ENCODE measurements at places on chromosomes 7 and 10.

DNA sequence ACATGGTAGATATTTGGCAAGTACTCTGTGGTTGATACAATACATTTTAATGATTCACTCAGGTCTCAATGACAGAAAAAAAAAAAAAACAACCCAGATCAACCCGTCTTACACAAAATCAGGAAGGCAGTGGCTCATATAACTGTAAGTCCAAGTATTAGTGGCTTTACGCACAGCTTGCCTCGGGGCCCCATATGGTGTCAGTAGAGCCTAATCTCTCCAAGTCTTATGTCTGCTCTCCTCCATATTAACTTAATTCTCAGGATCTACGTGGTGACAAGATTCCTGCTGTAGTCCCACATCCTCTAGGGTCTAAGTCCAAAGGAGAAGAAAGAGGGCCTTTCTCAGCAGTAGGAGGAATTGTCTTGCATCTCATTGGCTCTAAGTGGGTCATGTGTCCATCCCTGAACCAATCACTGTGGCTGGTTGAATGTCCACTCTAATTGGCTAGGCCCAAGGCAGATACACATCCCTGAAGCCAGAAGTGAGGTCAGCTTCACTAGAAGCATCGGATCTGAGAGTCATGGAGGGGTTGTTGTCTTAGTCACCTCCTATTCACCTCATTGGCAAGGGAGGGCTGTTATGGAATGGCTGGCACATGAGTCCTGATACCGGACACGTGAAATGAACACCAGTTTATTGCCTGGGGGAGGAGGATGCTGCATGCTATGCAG lies 20.5 kb upstream of the PLPP4 start:
- DNase-seq: no peak

DNA sequence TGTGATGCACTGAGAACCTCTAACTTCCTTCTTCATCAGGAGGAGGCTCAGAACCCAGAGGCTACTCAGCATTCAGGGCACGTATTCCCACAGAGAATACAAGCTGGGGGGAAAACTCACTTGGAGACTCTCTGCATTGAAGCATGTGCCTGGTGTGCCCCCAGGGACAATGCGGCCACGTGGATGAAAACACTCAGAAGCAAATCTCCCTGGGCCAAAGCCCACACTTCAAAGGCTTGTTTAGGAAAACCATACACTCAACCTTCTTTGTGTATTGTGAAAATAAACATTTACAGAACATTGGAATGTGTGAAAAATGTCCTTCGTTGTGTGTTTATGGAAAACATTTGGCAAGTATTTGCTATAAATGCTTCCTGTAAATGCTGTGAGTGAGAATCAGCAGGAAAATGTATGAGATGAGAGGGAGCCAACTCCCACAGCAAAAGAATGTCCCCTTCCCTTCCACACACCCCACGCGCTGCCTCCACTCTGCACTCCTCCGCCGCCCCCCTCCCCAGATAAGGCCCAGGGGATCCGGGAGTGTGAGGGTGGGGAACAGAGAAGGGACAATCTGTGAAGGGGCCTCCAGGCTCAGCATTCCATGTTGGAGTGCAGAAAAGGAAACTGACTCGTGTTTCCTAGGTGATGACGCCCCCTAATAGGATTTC lies 339.5 kb downstream of the ELMO1 start:
- DNase-seq: no peak

- DNase-seq: no peak
Measured at GRCh38 chr7:81926154-81926553, 156.3 kb upstream of the HGF start.

DNA sequence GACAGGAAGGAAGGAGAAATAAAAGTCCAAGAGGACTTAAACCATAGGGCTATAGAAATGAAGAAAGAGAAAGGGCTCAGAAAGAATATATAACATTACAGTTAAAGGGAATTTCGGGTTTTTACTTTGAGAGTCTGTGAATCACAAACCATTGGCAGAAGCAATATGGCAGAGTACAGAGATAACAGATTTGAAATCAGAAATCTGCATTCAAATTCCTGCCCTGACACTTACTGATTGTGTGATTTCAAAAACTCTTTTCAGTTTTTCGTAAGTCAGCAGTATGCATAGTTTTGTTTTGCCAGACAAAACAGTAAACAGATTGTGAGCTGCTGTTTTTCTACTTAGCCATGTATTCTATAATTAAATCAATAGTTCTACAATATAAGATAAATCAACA lies 8.2 kb downstream of the JMJD1C start:
- DNase-seq: no peak

GRCh38 chr7:143929224-143929920 lies 5.7 kb upstream of the OR2F2 start:
- peak; percentile 36 for DNase-seq

GRCh38 chr7:69665369-69665768 lies 67.1 kb downstream of the AUTS2 start:
- no peak for DNase-seq

DNA sequence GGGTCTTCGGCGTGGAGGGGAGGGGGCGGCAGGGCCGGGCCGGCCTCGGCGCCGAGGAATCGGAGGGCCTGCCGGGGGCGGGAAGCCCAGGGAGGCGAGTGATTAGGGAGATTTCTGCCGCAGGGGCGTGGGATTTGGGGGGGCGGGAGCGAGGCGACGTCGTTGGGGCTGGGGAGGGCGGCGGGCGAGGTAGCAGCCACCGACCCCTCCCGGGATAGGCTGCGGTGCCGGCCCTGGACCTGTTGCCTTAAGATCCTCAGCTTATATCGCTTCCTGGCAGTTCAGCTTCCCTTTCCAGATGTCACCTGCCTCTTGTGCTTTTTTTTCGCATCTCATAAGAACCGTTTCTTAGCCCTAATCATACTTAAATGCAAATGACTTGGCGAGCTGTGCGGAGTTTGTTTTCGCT lies 655 bp downstream of the LMTK2 start:
- peak; percentile 22 for DNase-seq

DNA sequence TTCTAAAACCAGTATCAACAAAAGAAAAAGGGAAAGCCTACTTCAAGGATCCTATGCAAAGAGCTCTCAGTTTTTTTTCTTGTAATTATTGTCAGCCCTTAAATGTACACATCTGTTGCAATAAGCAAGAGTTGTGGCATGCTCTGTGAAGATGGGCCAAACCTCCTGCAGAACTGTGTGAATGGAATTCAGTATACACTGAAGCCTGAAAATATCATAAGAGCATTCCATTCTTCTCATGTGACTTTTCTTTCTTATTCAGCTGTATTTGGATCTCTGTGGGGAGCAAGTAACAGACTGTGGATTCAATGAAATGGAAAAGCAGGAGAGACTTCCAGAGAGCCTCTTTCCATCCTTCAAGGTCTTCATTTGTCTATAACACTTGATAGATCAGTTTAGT lies 130.7 kb downstream of the SAMD9 start:
- DNase-seq: peak; percentile 38

DNA sequence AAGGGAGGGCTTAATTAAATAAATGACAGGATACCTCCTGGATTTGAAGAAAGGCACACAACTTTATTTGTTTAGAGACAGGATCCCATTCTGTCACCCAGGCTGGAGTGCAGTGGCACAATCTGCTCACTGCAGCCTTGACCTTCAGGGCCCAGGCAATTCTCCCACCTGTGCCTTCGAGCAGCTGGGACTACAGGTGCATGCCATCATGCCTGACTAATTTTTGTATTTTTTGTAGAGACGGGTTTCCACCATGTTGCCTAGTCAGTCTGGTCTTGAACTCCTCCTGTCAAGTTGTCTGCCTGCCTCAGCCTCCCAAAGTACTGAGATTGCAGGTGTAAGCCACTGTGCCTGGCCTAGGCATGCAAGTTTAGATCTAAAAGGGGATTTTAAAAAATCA lies 272.7 kb upstream of the MBL2 start:
- no peak for DNase-seq

DNA sequence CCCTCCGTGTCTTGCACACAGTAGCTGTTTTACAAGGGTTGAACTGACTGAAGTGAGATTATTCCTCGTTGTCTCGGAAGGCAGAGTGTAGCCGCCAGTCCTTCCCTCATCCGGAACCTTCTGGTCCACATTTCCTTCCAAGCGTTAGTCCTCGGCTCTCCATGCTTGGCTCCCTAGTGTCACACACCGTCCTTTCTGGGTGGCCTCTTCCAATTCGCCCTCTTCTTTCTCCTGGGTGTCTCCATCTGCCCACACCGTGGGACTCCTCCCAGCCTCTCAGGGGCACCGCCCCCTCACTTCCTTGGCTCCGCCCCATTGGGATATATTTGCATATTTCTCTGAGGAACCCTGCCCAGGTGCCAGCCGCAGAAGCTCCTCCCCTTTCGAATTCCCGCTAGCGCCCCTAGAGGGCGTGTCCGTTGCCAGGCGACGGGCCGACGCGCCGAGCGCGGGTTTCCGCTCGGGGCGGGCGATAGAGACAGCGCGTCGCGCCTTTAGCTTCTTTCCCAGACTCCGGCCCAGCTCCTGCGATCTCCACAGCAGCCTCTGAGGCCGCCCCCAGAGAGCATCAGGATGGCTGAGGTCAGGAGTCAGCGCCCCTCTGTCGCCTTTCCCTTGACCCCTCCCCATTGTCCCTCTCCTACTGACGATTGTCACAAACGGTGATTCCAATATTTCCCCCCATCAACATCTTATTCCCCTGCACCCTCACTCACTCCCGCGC lies at the start of gene CFAP58:
Gene CFAP58 (plus strand): TSS at position 509 of the 724 bp plus-strand sequence. CDS start 65 bp downstream, at position 574.
- peak; percentile 92 for DNase-seq

DNA sequence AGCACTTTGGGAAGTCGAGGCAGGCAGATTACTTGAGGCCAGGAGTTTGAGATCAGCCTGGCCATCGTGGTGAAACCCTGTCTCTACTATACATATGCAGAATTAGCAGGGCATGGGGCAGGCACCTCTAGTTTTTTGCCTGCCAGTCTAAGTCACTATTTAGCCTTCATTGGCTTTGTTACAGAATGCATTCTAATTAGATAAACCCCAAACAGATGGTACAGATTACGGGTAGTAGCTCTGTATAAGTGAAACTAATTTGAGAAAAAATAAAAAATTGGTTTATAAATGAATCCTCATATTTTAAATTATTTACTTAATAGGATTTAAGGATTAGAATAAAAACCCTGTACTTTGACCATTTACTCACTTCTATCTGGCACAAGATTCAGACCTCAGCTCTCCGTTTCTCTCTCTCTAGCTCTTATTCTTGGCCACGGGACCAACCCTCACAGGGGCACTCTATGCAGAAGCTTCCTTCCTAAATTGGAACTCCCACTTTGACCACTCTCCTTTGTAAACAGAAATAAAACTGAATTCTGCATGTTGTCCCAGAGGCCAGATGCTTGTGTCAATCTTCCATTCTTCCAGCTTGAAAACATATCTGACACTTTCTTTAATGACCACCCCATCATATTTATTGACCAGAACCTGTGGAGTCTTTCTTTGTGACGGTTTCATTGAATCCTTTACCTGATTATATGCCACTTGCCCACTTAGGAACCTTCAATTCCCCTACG lies 26.8 kb downstream of the BET1 start:
- DNase-seq: no peak

DNA sequence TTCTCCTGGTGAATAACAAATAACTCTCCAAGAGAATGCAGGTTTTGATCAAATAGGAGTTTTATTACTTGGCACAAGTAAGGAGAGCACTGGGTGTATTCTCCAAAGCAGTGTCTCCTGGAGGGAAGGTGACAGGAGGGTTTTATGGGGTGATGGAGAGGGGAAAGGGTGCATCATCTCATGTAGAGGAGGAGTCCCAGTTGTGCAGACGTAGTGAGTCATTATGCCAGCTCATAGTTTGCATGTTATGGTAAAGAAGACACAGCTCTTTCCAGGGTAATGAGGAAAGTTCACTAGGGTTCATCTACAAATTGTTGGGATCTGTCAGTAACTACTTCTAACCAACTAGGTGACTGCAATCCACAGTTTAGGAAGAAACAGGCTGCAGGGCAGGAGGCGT lies 347.9 kb upstream of the MEOX2 start:
- peak; percentile 65 for DNase-seq

DNA sequence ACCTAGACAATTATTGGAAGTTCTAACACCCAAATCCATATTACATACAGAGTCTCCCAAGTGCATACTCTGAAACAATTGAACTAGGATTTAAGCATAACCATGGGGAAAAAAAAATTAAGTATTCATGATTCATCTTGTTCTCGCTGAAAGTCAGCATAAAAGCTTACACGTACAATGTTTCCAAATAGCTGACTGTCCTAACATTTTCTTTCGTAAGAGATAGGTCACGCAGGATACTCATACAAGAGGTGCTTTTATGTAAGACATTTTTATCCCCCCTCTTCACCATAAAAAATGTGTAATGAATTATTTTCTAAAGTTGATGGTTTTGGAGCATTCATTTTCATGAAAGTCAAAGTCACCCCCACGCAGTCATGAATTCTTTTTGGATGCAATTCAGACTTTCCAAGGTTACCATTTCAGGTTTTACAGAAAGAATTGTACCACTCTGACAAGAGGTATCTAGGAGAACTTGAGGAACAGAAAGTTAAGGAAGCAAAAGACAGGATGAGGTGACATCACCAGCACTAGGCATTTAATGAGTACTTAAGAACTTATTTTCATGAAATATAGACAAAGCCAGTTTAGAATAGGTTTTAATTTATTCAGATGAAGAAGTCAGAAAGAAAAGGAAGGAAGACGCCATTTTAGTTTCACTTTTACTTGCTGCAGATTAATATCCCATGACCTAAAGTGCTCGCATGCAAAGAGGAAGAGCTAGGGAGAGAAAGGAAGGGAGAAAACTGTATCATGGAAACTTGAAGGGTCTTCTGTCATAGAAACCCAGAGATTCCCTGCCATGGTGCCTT lies 55.8 kb downstream of the TMEM26 start:
- DNase-seq: peak; percentile 60

DNA sequence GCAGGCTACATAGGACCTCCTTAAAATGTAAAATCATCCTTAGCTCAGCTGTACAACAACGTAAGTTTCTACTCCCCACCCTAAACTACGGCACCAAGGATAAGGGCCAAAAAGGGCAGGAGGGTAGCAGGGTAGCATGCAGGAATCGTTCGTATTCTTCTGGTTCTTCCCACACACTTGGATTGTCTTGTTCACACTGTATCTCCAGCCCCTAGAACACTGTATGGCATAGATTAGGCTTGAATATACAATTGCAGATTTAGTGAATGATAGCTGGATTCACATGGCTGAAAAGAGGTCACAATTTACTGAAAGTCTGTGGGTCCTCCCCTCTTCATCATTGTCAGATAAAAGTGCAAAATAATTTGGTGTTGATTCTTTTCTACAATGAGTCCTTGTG lies 28.2 kb upstream of the PRKAR2B start:
- DNase-seq: no peak

GRCh38 chr10:108812296-108812695 lies 1111.0 kb downstream of the XPNPEP1 start:
- no peak for DNase-seq

GRCh38 chr10:47277352-47278151 lies 22.4 kb upstream of the GDF10 start:
- DNase-seq: peak; percentile 47

GRCh38 chr10:13503745-13504463 lies 24.9 kb downstream of the BEND7 start:
- peak; percentile 61 for DNase-seq

DNA sequence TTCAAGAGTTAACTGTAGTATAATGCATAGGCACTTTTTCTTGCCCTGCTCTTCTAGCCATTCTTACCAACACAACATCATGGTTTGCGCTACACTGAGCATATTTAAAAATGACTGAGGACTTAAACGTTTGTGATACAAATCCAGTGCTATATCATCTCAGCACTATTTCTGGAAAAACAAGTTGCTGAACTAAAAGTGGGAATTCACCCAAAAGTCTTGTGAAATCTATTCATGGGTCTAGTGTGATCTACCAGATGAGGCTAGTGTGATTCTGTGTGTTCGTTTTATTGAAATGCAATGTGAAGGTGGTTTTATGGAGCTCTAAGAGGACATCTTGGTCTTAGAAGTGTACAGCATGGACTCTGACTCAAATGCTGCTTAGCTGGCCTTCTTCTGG lies 584.6 kb upstream of the POM121L12 start:
- peak; percentile 23 for DNase-seq

Measured in epithelial cell of esophagus (primary cell).